ENCODE measurements at places on chromosomes 12 and 14.

- DNase-seq: peak; percentile 7
Measured at GRCh38 chr14:96911499-96912149, 114.4 kb downstream of the VRK1 start.

- DNase-seq: no peak
Measured at GRCh38 chr14:21302013-21302835, 22.3 kb downstream of the RPGRIP1 start.

DNA sequence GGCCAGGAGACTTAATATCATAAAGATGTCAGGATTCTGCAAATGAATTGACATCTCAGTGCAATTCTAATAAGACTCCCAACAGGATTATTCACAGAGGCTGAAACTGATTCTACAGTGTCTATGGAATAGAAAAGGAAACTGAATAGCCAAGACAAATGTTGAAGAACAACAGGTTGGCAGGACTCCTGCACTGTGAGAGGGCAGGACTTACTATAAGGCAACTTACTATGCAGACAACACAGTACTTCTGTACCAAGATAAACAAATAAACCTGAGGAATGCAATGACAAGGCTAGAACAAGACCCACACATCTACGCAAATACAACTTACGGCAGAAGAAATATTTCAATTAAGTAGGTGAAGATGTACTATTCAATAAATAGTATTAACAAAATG lies 132.2 kb upstream of the FKBP4 start:
- DNase-seq: no peak

DNA sequence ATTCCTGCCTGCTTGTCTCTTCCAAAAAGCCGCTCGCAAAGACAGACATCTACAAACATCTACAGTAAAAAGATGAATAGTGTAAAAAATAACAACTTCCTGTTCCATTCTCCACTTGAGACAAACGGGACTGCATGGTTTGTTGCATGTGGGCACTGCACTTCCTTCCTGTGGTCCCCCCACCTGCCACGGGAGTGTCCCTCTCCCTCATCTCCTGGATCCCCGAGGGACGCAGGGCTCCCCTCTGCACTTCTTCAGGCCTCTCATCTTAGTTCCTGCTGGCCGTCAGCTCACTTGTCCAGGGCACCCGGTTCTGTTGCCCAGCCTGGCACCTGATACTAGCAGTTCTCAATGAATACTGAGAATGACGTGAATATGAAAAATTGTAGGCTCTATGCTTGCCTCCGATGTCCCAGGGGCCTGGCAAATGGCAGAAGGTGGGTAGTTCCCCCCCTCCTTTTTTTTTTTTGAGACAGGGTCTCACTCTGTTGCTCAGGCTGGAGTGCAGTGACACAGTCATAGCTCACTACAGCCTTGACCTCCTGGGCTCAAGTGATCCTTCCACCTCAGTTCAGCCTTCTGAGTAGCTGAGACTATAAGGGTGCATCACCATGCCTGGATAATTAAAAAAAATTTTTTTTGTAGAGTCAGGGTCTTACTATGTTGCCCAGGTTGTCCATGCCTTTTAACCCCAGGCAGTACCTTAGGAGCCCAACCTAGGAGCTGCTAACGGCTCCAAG lies 3.5 kb upstream of the KLC1 start:
- DNase-seq: no peak

DNA sequence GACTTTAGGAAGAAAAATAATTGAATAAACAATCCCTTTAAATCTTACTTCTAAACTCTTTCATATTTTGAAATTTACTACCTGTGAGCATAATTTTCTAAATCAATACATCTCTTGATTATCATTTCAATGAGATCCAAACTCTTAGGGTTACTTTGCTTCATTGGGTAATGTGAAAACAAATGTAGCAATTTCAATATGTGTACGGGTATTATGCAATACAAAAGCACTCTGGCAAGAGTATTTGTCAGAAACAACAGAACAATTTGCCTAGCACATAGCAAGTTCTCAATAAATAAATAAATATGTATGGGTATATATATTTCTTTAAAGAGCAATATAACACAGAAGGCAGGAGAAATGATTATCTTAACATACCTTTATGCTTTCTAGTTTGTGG lies 77.1 kb downstream of the PLEKHG7 start:
- no peak for DNase-seq

DNA sequence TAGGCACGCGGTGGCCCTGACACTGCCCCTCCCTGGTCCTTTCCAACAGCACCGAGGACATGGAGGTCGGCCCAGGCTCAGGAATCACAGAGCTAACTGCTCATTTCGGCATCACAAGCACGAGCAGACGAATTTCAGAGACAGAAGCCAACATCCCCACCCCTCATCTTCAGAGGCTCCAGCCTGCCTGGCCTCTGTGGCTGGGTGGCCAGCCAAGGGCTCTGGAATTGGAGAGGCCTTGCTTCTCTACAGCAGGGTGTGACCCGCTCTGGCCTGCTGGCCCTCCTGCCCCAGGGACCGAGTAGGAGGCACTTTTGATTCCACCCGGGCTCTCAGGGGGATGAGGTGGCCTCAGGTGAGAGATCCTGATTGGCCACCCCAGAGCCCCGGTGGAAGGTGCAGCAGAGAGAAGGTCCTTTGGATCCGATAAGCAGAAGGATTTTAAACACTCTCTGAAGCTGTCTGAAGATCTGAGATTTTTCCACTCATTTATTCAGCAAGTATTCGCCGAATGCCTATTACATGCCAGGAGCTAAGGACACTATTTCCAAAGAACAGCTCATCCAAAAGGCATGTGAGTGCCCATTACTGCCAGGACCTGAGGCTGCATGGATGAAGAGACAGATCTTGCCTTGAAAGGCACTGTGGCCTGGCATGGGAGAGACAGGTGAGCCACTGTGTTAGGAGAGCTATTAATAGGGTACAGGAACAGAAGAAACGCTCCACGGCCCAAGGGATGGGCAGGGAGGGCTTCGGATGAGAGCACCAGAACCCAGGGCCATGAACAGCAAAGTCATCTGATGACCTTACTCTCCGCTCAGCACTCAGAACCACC lies 10.2 kb downstream of the BAG5 start:
- DNase-seq: no peak

DNA sequence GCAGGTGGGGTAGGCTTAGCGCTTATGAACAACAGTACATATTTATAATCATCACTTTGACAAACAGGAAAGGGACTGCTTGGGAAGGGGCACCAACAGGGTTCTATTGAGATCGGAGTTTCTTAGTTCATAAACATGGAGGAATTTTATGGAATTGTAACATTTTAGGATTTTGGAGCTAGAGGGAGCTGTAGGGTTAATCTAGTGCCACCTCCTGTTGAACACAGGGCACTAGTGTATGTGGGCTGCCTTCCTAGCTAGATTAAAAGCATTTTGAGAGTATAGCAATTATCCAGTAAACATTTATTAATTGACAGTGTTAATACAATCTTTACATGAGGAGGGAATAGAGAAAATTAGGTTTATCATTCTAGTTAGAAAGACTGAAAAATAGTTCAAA lies 23.1 kb upstream of the TBC1D30 start:
- no peak for DNase-seq

DNA sequence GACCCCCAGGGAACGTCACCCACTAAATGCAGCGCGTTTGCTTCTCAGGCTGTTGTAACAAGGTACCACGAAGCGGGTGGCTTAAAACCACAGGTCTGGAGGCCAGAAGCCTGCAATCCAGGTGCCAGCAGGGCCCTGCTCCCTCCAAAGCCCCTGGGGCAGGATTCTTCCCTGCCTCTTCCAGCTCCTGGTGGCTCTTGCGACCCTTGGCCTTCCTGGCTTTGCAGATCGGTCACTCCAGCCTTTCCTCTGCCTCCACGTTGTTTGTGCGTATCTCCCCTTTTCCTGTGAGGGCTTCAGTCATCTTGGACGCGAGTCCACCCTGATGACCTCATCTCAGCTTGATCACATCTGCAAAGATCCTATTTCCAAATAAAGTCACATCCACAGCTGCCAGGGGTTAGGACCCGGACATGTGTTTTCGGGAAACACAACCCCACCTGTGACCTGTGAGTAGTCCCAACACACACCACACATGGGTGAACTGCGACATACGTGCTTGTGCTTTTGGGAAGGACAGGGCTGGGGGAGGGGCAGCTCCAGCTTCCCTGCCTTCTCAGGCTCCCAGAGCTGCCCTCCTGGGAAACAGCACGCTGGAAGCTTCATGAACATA lies 114.5 kb upstream of the NCOR2 start:
- no peak for DNase-seq

- DNase-seq: peak; percentile 80
Measured at GRCh38 chr12:49902399-49903350, 1.0 kb downstream of the FAIM2 start.

DNA sequence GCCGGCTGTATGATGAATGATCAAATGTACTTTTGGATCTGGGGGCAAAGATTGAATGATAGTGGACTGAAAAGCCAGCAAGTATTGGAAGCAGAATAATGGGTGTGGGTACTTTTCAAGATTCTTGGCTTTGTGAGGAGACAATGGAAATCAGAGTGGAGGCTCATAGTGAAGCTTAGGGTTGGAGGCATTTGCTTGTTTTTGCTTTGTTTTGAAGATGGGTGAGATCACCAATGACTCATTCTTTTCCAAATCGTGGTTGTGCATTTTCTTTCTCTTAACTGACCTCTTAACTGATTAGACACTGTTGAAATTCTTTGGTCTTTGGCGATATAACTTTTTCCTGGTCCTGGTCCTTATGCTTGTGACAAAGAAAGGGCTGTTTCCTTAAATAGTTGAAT lies 54.4 kb downstream of the PELI2 start:
- DNase-seq: no peak

GRCh38 chr14:71885301-71885700 lies 46.9 kb upstream of the RGS6 start:
- no peak for DNase-seq

DNA sequence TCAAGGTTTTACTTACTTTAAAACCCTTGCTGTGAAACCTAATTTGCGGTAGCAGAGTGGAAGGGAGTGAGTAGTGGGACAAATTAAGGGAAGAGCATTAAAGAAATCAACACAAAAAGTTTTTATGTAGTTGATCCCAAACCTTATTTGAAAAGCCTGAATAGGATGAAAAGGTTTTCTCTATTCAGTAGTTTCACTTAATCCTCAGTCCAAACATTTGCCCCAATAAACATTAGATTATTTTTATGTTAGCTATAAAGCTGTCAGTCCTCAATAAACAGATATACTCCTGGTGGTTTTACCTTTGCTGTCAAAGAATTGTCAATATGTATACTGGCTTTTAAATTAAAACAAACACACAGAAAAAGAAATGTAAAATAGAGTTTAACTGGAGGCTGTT lies 136.0 kb downstream of the PAX9 start:
- no peak for DNase-seq

DNA sequence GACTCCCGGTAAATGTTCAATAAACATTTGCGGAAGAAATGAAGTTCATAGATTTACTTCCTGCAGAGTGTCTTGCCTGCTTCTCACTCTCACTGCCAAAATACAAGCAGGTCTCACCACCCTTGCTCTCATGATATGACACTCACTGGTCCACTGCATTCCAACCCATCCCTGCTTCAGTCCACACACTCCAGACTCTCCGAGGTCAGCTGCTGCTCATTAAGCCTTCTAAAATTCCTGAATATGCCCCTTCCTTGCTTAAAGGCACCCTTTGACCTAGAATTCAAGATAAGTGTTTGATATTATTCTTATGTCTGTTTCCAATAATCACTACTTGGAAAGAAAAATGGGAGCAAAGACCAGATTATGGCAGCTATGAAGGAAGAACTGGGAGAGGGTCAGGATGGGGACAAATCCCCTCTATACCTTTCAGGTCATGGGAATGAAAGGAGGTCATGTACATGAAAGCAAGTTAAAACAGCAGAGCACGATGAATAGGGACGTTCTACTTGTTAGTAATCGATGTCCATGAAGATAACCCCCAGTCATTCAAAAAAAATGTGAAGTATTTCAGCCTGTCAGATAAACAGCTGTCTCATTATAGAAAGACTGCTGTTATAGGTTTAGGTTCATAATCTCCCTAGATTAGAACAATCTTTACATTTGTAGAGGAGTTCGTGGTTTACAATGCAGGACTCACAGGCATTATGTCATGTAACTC lies 10.5 kb upstream of the NID2 start:
- no peak for DNase-seq

DNA sequence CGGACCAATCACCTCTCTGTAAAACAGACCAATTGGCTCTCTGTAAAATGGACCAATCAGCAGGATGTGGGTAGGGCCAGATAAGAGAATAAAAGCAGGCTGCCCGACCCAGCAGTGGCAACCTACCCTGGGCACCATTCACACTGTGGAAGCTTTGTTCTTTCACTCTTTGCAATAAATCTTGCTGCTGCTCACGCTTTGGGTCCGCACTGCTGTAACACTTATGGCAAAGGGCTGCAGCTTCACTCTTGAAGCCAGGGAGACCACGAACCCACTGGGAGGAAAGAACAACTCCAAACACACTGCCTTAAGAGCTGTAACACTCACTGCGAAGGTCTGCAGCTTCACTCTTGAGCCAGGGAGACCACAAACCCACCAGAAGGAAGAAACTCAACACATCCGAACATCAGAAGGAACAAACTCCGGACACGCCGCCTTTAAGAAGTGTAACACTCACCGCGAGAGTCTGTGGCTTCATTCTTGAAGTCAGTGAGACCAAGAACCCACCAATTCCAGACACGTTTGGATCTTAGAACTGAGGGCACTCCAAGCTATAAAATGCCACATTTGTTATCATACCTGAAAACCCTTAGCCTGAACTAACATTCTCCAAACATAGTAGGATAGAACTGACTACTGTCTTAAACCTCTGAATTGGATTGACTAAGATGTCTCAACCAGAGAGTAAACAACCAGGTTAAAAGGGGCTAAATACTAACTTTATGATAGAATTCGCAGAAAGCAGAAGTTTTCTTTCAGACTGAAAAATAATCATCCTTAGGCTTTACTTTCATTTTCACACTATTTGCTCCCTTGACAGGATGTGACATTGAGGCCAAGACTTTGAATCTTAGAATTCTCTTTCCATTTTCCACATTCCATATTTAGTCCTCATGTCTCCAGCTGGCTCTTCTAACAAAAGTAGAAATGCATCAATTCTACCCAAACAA lies 33.6 kb downstream of the CDKL1 start:
- DNase-seq: no peak

- DNase-seq: no peak
Measured at GRCh38 chr14:103081951-103082350, 2.1 kb upstream of the LBHD2 start.

- no peak for DNase-seq
Measured at GRCh38 chr14:21505012-21505553, 6.1 kb downstream of the METTL3 start.

GRCh38 chr12:68240079-68240478 lies 13.3 kb downstream of the IL22 start:
- peak; percentile 25 for DNase-seq

DNA sequence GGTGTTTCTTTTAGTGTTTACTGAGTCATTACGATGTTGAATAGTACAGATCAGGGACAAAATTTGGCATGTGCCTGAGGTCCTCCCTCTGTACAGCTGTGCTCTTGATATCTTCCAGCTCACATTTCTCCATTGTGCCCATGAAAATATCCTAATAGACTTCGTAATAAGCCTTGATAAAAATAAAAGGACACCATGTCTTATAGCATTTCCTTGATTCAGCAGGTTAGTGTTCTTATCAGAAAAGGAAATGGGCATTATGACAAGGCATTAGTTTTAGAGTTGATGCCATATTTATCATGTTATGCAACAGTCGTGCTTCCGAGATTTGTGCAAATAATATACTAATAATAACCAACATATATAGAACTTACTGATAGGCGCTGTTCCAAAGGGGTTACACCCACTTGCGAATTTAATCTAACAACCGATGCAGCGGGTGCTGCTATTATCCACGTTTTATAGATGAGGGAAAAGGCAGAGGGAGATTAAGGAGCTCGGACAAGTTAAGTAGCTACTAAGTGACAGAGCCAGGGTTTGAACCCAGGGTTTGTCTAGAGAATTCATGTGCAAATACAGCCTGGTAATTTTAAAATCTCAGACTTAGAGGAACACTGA lies 15.1 kb upstream of the WNK1 start:
- no peak for DNase-seq
